ENCODE measurements at places on chromosomes 3 and 15. TPM values are rescaled to one million over a fixed set of nuclear protein-coding genes. Genes with fewer than 3 reads are reported as not detected.
A peak's percentile ranks its signal among the peaks of the same experiment; 100 is the strongest.

The IL5RA gene
- total RNA-seq, result not detected

The CHRNA3 gene
- not detected for total RNA-seq

The TMEM158 gene
- 79.4 TPM for total RNA-seq

- no peaks in the 10 kb centered on the region for H3K4me1 ChIP-seq
- H3K27me3 ChIP-seq, result peaks cover 3% of the 10 kb centered on the region
- H3K4me3 ChIP-seq, result no peak overlapping the region
- H3K36me3 ChIP-seq, result no peaks in the 10 kb centered on the region
- H3K27ac ChIP-seq, result no peak overlapping the region
- no peak for DNase-seq
Measured at GRCh38 chr15:82315519-82316246, 33.6 kb downstream of the GOLGA6L10 start.

- DNase-seq, result no peak
- H3K4me3 ChIP-seq, result no peak overlapping the region
- no peak overlapping the region for H3K27ac ChIP-seq
- H3K4me1 ChIP-seq, result no peaks in the 10 kb centered on the region
Measured at GRCh38 chr15:29425864-29426263, 156.2 kb upstream of the NSMCE3 start.

DNA sequence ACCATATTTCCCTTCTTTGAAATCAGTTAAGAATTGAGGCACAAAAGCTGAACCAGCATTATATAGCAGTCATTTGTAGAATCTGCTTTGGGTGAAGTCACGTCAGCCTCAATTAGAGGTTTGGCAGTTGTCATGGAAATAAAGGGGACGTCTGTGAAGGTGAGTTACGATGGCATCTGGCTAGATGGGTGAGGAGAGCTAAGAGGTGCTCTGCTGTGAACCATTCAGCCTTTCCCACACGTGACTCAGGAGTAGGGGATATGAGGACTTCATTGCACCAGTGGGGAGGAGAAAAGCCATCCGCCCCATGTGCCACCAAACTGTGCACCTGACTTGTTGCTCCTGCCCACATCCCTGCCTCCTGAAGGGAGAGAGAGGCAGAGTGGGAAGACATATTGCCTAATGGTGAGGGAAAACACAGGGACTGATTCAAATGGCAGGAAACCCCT, 2.8 kb upstream of the C15orf40 start:
- H3K36me3 ChIP-seq, result peaks cover 6% of the 10 kb centered on the region
- peaks cover 5% of the 10 kb centered on the region for H3K4me1 ChIP-seq
- DNase-seq, result no peak

DNA sequence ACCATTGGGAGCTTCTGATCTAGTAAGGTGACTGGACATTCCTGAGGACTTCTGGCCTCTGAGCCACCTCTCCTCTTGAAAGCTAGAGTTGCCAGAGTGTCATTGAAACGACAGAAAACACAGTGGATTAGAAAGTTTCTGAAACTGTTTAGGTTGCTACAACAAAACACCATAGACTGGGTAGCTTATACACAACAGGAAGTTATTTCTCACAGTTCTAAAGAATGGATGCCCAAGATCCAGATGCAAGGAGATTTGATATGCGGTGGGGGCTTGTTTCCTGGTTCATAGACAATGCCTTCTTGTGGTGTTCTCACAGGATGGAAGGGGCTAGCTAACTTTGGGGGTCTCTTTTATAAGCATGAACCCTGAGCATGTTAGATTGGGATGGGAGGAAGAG, 43.3 kb upstream of the ZNF385D start:
- H3K36me3 ChIP-seq, result no peaks in the 10 kb centered on the region
- H3K4me3 ChIP-seq, result no peak overlapping the region
- no peak overlapping the region for H3K27ac ChIP-seq
- no peaks in the 10 kb centered on the region for H3K4me1 ChIP-seq
- no peaks in the 10 kb centered on the region for H3K27me3 ChIP-seq
- DNase-seq, result no peak

DNA sequence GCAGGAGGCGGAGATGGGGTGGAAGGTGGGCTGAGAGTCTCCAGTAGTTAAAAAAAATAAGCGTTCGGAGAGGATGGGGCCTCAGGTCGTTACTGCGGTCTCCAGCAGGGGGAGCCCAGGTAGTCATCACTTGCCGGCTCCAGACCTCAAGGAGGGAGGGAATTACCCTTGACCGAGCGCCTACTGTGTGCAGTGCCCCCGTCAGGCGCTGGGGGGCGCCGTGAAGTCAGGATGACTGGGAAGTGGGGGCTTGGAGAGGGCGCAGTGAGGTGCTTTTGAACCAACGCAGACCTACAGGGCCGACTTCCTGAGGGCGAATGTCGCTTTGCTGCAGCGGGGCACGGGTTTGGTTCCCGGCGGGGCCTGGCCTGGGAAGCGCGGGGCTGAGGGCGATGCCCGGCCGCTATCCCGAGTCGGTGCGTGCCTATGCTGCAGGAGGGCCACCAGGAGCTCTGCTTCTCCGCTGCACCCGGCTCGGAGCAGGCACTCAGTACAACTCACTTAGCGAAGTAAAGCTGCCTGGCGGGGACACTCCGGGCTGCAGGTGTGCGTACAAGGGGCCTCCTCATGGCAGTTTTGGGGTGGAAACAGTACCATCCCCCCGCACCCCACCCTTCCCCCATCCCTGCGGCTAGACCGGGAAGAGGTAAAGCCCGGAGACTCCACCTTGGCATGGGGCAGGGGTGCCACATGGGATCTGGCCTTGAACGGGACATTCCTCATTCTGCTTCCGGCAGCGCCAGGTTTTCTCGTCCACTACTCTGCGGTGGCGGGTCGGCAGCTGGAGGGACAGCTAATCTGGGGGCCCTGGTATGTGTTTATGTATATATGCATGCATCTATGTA, 79.8 kb downstream of the RHCG start:
- no peak overlapping the region for H3K27ac ChIP-seq
- no peaks in the 10 kb centered on the region for H3K36me3 ChIP-seq
- peak; percentile 27 for DNase-seq
- H3K4me1 ChIP-seq, result no peaks in the 10 kb centered on the region

GRCh38 chr3:1499694-1500093, 406.9 kb downstream of the CNTN6 start:
- no peak for DNase-seq
- H3K4me3 ChIP-seq, result no peak overlapping the region
- H3K27me3 ChIP-seq, result no peaks in the 10 kb centered on the region
- no peaks in the 10 kb centered on the region for H3K36me3 ChIP-seq

- DNase-seq, result peak; percentile 49
- peaks cover 14% of the 10 kb centered on the region for H3K36me3 ChIP-seq
- H3K27ac ChIP-seq, result peak overlapping the region; percentile 7
- peaks cover 43% of the 10 kb centered on the region for H3K4me1 ChIP-seq
Measured at GRCh38 chr3:128081846-128082245, 29.6 kb downstream of the SEC61A1 start.

DNA sequence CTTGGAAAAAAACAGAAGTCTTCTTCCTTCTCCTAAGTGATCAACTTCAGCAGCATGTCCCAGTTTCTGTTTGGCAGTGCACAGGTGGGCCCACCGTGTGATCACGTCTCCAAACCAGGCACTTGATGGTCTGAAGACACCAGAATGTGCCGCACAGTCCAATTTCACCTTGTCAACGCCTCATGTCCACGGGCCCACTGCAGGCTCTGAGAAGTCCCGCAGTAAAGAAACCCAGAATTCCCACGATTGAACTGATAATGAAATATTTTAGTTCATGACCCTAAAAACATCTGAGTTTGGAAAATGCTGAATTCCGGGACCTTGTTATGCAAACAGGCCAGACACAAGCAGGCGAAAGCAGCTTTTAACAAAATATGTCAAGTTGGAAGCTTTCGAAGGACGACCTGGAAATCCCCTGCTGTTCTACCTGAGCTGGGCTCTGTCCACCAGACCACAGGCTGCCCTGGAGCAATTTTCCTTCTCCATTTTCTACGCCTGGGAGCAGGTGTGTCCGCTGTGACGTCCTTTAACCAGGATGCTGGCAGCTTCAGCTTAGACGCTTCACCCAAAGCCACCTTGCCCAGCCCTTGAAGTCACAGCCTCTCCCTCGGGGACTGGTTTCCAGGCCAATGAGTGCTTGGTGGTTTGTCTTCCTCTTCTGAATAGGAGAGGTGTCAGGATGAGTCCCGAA, 167.8 kb upstream of the IQSEC1 start:
- H3K27me3 ChIP-seq, result no peaks in the 10 kb centered on the region
- H3K36me3 ChIP-seq, result no peaks in the 10 kb centered on the region
- no peak overlapping the region for H3K27ac ChIP-seq
- H3K4me1 ChIP-seq, result no peaks in the 10 kb centered on the region
- no peak for DNase-seq
- no peak overlapping the region for H3K4me3 ChIP-seq

DNA sequence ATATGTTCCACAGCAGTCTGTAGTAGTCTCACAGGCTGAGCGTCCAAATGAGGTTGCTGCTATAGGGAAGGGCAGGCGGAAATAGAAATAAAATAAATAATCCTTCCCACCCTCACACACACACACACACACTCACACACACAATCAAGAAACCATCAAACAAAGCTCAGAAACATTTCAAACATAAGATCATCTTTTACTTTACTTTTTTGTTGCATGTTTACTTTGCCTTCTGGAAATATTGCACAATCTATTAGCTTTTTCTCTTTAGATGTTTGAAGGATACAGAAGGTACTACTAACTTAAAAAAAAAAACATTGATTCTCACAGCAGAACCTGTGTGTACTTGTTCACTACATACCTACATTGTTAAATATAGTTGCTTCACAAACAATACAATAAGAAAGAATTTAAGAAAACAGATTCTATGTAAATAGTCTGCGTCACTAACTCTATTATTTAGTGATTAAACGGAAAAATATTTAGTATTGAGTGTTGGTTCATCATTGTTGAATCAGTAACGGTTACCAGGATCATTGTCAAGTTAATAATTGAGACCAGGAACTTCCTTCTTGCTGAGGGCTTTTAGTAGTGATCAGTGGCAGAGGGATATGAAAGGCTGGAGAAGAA, 20.5 kb downstream of the ALCAM start:
- peak; percentile 37 for DNase-seq
- H3K36me3 ChIP-seq, result peaks cover 2% of the 10 kb centered on the region
- H3K4me1 ChIP-seq, result no peaks in the 10 kb centered on the region
- H3K27ac ChIP-seq, result peak overlapping the region; percentile 8
- no peak overlapping the region for H3K4me3 ChIP-seq

DNA sequence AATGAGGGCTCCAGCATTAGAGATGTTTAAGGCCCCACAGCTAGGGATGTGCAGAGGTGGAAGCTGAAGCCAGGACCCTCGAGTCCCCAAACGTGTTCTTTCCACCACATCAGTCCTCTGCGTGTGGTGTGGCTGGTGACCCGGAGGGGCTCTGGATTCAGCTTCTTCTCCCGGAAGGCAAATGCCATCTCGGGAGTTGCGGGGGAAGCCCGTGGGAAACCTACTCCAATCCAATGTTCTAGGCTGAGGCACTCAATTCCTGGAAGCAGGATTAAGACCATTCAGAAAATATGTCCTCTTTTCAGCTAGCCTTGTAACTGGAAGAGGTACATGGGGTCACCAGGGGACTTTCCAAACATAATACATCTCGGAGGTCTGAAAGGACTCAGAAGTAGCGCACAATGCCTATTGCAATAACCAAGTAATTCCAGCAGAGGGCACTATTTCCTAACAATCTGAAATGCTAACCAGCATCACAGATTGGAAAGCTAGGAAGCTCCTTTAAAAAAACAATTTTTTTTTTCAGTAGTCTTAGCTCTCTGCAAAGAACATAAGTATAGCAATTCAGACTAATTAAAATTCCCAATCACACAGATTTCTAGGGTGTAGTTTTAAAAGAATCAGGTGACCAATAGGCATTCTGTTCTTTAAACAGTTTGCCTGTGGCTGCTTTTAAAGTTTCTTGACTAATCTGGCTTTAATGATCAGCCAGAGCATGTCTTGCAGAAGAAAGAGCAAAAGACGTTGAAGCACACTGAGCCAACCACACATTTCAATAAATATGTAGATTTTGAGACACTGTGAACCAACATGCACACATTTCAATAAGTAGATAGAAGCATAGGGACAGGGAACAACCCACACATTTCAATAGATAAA, 36.1 kb downstream of the BNC1 start:
- H3K27ac ChIP-seq, result no peak overlapping the region
- H3K36me3 ChIP-seq, result no peaks in the 10 kb centered on the region
- H3K4me3 ChIP-seq, result no peak overlapping the region
- no peaks in the 10 kb centered on the region for H3K4me1 ChIP-seq

DNA sequence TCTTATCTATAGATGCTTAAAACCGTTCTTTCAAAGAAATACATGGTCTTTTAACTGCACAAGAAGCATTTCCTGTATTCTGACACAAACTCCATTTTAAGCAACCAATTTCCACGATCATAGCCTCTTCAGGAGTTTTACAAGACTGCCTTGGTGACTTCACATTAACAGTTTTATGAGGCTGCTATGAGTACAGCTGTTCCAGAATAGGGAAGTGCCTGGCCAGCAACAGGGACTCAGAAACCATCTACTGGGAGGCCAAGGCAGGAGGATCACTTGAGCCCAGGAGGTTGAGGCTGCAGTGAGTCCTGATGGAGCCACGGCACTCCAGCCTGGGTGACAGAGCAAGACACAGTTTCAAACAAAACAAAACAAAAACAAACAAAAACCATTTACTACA, 78.4 kb downstream of the B3GNT5 start:
- no peak for DNase-seq
- H3K27ac ChIP-seq, result no peak overlapping the region
- no peaks in the 10 kb centered on the region for H3K36me3 ChIP-seq
- no peak overlapping the region for H3K4me3 ChIP-seq

DNA sequence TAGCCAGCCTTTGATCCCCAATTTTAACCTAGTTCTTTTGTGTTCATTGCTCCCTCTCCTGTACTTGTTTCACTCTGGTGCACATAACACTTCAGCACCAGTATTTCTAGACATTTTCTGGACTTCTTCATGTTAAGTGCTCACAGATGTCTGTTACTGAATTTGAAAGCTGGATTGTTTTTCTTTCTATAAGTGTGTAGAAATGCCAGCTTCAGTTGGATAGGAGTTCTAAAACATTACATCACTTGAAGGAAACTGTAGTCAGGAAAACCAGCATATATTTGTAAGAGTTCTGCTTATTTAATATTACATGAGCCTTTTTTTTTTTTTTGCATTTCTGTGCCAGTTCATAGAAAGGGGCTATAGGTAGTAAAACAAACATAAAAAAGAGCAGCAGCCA, 21.6 kb downstream of the QTRT2 start:
- no peak overlapping the region for H3K4me3 ChIP-seq
- no peak overlapping the region for H3K27ac ChIP-seq
- peaks cover 4% of the 10 kb centered on the region for H3K36me3 ChIP-seq
- peaks cover 3% of the 10 kb centered on the region for H3K4me1 ChIP-seq
- no peak for DNase-seq

- no peak overlapping the region for H3K4me3 ChIP-seq
- DNase-seq, result no peak
- no peaks in the 10 kb centered on the region for H3K36me3 ChIP-seq
- H3K4me1 ChIP-seq, result no peaks in the 10 kb centered on the region
- H3K27ac ChIP-seq, result no peak overlapping the region
- H3K27me3 ChIP-seq, result no peaks in the 10 kb centered on the region
Measured at GRCh38 chr15:32691689-32692038, 26.1 kb upstream of the GREM1 start.

DNA sequence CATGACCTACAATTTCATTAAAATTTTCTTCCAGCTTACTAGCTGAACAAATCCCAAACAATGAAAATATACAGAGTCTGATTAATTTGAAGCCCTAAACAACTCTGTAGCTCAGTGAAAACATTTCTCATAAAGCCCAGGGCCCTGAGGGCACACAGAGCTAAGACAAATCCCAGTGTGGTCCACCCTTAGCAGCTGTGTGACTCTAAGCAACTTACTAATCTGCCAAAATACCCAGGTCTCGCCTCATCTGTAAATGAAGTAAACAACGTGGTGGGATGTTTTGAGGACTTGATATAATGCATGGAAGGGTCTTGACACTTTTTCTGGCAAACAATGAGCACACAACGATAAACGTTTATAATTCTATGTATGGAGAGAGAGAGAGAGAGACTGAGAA, 158.4 kb downstream of the FHIT start:
- H3K27ac ChIP-seq, result no peak overlapping the region
- H3K4me3 ChIP-seq, result no peak overlapping the region
- no peaks in the 10 kb centered on the region for H3K4me1 ChIP-seq

Data from fibroblast of lung (primary cell).